ENCODE measurements at places on chromosomes 2 and 18.

GRCh38 chr18:75438891-75439290 lies 11.4 kb upstream of the SMIM21 start:
- no peak for DNase-seq

DNA sequence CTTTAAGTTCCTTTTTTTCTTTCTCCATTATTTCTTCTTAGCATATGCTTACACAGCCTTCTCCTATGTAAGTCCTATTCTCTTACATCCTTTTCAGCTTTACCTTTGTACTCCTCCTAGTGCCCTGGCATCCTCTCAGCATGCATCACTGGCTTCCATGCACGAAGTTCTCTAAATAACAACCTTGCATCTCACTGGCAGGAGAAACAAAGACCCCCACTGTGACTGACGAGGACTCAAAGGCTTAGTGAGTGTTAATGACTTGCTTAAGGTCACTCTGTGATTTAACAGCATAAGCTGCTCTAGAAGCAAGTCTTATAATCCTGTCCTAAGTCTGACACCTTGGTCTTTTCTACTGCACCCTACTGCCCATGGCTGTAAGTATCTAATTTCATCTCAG lies 1236.0 kb upstream of the CELF4 start:
- no peak for DNase-seq

GRCh38 chr18:63617049-63617914 lies 26.8 kb downstream of the SERPINB4 start:
- DNase-seq, result no peak

DNA sequence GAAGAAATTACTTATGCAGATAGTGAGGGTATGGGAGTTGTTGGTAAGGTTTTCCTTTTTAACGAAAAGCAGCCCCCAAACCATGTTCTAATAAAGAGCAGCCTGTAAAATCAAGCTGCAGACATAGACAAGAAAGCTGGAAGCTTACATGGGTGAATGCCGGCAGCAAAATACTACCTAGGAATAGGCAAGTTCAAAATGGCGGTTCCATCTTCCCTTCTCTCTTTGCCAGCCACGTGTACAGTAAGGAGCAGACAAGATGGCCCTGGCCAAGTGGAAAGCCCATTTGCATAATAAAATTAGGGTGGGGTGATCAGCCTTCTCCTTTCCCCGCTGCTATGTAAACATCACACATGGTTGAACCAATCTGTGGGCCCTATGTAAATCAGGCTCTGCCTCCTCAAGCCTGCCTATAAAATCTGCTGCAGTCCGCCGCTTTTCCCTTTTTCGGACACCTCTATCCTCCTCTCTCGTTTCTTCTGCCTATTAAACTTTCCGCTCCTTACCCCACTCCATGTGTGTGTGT lies 155.0 kb downstream of the ZBTB7C start:
- no peak for DNase-seq

DNA sequence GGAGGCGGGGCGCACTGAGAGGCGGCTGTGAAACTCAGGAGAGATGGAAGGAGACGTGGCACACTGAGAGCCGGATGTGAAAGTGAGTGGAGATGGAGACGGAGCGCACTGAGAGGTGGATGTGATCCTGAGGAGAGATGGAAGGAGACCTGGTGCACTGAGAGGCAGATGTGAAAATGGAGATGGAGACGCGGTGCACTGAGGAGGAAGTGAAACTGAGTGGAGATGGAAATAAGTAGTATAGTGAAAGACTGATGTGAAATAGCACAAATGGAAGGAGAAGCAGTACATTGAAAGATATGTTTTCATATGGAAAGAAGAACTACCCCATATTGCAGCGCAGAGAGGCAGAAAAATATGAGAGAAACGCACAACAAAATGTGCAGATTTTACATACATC lies 281.6 kb upstream of the RGPD4 start:
- no peak for DNase-seq

GRCh38 chr2:199851501-199851810 lies 464 bp upstream of the FTCDNL1 start:
- no peak for DNase-seq

- no peak for DNase-seq
These were observed 34.7 kb upstream of the ACTR3 start for GRCh38 chr2:113854970-113855740.

GRCh38 chr2:145887915-145888314 lies 1368.0 kb upstream of the ZEB2 start:
- DNase-seq, result no peak

DNA sequence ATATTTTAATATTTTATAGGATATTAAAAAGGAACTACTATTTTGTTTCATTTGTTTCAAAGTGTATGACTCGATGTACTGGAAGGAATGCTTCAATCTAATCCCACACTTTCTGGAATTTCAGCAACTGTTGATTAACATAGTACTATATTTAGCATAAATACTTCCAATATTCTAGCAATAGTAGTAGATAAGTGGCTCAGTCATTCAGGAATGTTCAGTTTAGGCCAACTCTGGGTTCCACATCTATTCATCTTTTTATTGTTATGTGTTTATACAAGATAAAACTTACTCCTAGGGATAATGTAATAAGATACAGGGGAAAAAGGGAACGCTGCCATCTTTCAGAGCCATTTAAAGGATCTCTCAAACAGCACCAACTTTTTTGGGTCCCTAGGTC lies 22.3 kb upstream of the ORC2 start:
- peak; percentile 37 for DNase-seq

DNA sequence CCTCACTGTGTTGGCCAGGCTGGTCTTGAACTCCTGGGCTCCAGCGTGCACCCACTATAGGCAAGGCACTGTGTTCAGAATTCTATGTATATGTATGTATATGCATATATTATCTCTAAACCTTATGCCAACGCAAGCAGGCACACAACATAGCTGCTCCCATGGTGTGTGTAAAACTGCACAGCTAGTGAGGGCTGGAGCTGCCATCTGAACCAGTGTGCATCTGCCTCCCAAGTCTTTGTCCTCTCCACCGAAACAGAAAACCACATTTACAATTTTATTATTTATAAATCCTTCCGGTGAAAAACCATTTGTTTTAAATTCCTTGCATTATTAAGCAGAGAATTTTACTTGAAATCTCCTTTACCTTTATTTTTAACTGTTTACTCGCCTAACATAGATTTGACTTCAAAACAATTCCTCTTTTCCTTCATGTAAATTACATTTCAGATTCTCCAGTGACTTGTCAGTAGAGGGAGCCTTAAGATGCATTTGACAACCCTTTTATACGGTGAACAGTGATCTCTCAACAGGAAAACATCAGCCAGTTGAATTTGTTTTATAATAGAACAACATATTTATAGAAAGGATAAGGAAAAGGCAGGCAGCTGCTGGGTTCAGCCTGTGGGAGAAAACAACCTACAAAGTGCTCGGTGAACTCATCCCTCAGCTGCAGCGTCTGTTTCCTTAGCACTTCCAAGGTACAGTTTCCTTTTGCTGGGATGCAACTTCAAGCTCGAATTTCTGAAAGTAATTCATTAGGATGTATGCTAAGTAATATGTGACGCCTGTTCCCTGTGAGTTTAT lies 101.2 kb downstream of the MYT1L start:
- no peak for DNase-seq

- DNase-seq, result no peak
These were observed 8.9 kb upstream of the POU3F3 start for GRCh38 chr2:104844807-104845551.

DNA sequence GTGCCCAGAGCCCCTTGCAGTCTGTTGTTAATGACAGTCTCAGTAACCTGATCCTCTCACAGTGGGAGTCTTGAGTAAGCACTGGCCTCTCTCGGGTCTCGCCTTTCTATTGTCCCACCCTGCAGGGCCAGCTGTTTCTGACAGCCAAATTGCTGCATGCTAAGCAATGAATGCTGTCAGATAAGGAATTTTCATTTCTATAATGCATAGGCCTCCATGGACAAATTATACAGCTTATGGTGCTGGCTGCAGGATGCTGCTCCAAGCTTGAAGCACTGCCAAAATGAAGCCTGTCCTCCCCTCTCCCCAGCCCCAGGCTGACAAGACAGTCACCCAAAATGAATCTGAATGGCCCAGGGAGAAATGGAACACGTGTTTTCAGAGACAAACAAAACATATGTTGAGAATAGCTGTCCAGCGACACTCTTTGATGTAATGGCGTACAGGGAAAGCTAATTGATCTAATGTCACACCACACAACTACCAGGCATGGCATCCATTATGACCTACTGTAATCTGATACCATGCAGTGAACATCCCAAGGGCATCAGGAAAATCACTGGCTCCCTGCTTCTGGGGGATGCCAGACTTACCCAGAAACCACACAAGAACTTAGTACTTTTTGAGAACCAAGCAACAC lies 36.8 kb downstream of the ACVR1 start:
- DNase-seq, result peak; percentile 50

DNA sequence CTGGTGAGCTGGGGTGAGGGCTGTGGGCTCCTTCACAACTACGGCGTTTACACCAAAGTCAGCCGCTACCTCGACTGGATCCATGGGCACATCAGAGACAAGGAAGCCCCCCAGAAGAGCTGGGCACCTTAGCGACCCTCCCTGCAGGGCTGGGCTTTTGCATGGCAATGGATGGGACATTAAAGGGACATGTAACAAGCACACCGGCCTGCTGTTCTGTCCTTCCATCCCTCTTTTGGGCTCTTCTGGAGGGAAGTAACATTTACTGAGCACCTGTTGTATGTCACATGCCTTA lies 10.5 kb downstream of the PROC start:
- DNase-seq, result no peak

DNA sequence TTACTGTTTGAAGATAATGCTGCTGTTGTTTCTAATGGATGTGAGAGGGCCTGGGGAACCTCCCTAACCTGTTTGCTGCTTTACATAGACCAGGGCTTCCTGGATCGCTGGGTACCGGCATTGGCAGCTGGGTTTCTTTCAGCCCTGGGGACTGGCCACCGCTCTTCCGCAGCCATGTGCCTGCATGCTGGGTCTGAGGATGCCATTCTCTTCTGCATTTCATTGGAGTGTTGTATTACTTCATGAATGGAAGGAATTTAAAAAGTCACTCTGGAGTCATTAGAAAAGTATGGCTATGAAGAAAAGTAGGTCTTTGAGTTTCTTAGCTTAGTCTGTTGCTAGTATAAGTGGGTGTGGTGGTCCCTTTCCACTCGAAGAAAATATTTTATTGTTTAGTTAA lies 107.3 kb upstream of the MGAT5 start:
- peak; percentile 21 for DNase-seq

- DNase-seq, result no peak
These were observed 230.7 kb upstream of the CCDC68 start for GRCh38 chr18:55189972-55190371.

DNA sequence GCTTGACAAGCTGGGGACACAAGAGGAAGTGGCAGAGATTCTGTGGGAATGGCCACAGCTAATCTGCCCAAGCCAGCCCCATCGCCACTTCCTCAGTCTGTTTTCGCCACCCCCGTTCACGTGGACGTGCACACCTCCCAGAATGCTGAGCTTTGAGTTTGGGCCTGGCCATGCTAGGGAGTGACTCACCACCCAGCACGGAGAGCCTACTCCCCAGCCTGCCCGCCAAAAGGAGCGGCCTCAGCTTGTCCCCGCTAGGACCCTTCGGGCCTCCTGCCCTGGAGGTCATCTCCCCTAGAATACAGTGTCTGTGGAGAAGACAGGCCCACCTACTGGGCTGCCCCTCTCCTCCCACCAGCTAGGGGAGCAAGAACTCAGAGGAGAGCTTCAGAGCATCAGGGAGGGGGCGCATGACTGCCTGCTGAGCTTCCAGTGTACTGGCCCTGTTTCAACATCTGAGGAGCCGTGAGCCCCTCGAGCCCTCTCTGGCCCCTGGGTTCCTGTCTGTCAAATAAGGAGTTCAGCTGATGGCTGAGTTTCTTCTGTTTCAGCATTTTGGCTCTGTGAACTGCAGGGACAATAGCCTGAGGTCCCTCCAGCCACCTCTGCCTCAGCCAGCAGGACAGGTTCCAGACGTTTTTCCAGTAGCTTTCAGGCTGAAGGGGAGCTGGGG lies 5.1 kb downstream of the SLC35F6 start:
- DNase-seq, result peak; percentile 68

DNA sequence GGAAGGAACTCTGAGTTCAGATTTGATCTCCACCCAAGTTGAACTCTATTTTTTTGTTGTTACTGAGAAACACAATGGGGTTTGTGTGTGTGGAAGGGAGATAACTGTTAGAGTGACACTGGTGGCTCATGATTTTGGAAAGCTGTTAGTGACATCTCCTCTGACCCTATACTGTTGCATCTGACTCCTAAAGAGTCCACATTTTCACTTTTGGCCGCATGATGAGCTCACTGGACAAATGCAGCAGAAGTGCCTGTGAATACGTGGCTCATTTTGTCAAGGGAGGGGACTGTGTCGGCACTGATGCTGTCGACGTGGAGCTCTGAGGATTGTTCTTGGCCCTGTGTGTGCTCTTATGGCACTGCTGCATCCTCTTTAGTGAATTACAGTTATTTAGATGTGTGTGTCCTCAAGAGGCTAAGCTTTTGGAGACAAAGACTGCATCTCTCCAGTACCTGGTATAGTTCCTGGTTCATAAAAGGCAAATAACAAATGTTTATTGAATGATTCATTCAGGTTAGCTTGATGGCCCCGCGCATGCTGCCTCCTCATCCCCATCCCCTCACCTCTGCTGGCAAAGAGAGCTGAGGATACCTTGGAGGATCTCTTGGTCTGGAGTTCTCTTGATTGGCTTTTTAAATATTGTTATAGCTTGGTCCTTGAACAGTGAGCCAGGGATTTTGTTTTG lies 135.4 kb downstream of the PHLPP1 start:
- no peak for DNase-seq

DNA sequence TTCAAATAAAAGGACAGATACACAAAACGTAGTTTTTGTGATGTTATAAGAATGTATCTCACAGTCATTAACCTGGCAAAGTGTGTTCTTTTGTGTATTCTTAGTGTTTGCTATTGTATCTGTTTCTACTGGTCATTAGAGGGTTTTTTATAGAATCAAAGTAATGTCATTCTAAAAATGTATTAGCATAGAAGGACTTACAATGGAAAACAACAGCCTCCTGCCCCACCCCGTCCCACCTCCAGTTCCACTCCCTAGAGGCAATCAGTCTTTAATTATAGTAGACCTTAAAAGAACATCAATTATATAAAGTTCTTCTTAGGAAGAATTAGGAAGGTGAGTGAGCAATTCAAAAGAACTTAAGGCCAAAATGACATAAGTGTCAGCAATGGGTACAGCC lies 13.8 kb downstream of the DNAJC27 start:
- no peak for DNase-seq

- no peak for DNase-seq
These were observed 80.3 kb downstream of the OSBPL1A start for GRCh38 chr18:24317370-24317769.

- no peak for DNase-seq
These were observed 139.2 kb downstream of the CCDC102B start for GRCh38 chr18:68937029-68937599.

DNA sequence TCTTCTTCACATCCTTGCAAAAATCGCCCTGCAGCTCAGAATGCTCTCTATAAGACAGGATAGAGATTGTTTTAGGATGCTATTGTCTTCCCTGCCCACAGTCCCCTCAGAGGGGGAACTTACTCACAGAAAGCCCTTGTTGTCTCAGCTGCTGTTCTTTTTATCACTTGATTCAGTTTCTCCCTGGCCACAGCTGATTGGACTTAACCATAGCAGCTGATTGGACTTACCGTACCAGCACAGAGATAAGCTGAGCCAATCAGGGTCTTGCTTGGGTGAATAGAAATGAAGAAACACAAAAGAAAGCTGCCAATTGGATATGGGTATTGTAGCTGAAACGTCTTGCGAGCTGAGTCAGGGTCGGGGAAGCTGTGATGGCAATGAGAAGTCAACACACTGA lies 194.2 kb upstream of the MEX3C start:
- DNase-seq, result no peak

GRCh38 chr18:48939205-48940097 lies 11.3 kb downstream of the SMAD7 start:
- DNase-seq, result no peak
